Right forelimb (tissue), 1 donor: ENCODE measurements at places on chromosomes 5 and 9.

DNA sequence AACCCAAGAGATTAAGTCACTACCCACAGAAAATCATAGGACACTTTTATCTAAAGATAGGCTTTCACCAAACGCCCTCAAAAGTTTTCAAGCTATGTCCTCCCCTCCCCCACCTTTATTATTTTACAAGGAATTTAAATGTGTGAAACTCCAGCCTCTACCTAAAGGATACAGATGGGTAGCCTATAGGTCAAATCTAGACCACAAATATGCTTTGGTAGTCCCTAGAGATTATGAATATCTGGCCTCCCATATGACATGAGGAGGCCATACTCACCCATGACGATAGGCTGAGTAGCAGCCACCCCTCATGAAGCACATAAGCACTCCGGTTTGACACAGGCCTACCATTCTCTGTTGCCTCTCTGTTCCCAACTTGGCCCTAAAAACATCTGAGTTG is 11.9 kb downstream of the SIL1 start:
- DNase-seq: no peak

DNA sequence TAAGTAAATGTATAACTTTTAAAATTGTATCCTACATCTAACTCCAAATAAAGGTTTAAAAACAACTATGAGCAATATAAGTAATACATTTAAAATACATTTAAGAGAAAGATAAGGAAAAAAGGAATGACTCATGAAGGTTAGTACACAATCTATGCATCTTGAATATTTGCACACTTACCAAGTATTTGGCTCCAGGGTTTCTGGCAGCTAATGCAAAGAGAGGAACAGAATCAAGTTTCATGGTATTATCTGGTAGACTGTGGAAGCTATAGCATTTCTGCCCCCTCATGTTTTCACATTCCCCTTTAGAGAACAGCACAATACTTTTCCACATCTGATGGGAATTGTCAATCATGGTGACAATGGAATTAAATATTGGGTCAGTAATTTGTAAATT is 132.1 kb downstream of the COX7C start:
- DNase-seq: no peak

DNA sequence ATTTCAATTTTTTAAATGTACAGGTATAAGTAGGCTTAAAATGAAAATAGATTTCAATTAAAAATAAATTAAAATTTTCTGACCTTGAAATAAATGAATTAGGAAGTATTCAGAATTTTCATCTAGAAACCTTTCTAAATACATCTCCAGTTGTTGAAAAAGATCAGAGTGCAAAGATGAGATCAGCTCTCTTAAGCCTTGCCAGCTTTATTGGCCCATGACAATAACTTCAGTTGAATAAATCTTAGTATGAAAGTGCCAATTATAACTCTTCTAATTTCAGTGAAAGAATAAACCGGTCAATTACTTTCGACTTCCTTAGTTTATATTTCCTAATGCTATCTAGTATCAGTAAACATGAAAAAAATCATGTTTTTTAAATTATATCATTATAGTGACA is 117.4 kb downstream of the FBXL17 start:
- DNase-seq: no peak

GRCh38 chr9:77384406-77384805 is 207.1 kb downstream of the VPS13A start:
- DNase-seq: no peak

- DNase-seq: no peak
These were observed 22.0 kb upstream of the WNK2 start for GRCh38 chr9:93161786-93162562.

GRCh38 chr5:80255811-80256712 is at the start of gene SERINC5:
SERINC5 (minus strand) TSS chr5:80256048; CDS start chr5:80255922, 126 bp downstream.
- peak; percentile 94 for DNase-seq

- DNase-seq: no peak
These were observed 626.7 kb downstream of the CCDC171 start for GRCh38 chr9:16179566-16179965.
